Stimulated activated CD4-positive, alpha-beta T cell treated with anti-CD3 and anti-CD28 coated beads, TNF-alpha, amount 100 ng/mL, for 4 hours (primary cell): ENCODE measurements at places on chromosomes 4 and X.

DNA sequence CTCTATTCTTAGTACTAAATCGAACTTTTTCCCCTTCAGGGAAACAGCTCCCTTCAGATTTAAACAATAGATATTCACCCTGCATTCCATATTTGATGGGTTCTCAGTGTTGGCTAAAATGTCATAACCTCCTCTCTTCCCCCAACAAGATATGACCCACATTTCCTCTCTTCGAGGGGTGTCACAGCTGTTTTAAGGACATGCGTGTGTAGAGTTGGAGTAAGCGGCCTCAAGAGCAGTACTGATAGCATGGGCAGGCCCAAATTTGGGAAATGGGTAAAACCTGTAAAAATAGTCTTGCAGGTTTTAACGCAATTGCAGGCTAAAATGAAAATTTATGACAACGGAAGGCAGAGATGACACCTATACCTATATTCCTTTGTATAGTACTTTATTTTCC lies 28.7 kb downstream of the SAT1 start:
- DNase-seq, result no peak

DNA sequence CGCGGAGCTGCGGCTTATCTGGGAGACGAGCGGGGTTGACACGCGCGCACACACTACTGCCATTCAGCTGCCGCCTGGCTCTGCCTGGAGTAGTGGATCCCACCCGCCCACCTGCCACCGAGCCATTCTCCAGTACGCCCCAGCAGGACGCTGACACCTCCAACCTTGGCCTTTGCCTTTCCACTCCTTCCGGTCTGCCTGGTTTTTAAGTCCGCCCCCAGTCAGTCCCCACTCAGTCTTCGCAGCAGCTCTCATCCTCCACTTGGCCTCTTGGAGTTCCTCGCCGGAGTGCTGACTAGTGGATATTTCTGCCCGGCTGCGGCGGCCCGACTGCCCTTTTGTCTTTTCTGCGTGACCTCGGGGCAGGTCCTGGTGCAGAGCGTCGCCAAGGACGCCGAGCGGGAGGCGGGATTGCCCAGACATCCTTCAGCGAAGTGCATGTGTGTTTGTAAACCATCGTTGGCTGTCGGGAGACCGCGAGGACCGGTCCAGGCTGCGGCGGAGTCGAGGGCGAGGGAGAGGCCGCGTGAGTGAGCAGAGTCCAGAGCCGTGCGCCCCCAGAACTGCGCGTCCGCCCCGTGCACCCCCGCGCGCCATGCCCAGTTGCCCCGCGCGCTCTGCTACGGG lies 1.1 kb downstream of the SLIT2 start:
- no peak for DNase-seq

GRCh38 chrX:8504451-8504850 lies 39.8 kb downstream of the VCX3B start:
- no peak for DNase-seq

- DNase-seq, result no peak
These were observed 72.2 kb upstream of the PPP3CA start for GRCh38 chr4:101419336-101420135.

GRCh38 chr4:106541253-106541652 lies 172.7 kb upstream of the GIMD1 start:
- DNase-seq, result no peak

GRCh38 chrX:155048977-155049619 lies 21.8 kb downstream of the CMC4 start:
- DNase-seq, result no peak

GRCh38 chr4:115780835-115781234 lies 667.4 kb upstream of the NDST4 start:
- no peak for DNase-seq

- no peak for DNase-seq
These were observed 9.5 kb upstream of the BMP2K start for GRCh38 chr4:78766650-78767049.

DNA sequence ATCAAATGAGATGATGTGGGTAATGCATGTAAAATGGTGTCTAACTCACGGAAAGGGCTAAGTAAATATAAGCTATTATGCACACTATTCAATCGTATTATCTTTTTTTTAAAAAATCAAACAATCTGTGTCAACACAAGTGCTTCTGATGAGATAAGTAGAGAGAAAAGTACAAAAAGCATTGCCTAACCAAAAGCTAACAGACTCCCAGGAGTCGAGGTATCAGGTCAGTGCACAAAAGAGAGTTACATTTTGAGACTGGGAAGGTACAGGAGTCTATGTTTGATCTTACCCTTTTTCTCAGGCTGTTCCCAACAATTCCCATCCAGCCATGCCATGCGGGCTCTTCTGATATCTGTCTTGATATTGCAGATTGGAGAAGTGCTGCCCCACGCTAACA lies 203.3 kb upstream of the ZIC3 start:
- no peak for DNase-seq

GRCh38 chrX:110123331-110123782 lies 120.4 kb downstream of the TMEM164 start:
- DNase-seq, result no peak
